ENCODE measurements at places on chromosomes 5 and 9.

- peak; percentile 20 for DNase-seq
Measured at GRCh38 chr5:83472508-83473345, 1.2 kb downstream of the VCAN start.

- peak; percentile 12 for DNase-seq
Measured at GRCh38 chr5:161546470-161547301, at the start of gene GABRB2. Gene GABRB2, minus strand, starts transcription at chr5:161546725. Its CDS starts 82 bp downstream, at chr5:161546643.

DNA sequence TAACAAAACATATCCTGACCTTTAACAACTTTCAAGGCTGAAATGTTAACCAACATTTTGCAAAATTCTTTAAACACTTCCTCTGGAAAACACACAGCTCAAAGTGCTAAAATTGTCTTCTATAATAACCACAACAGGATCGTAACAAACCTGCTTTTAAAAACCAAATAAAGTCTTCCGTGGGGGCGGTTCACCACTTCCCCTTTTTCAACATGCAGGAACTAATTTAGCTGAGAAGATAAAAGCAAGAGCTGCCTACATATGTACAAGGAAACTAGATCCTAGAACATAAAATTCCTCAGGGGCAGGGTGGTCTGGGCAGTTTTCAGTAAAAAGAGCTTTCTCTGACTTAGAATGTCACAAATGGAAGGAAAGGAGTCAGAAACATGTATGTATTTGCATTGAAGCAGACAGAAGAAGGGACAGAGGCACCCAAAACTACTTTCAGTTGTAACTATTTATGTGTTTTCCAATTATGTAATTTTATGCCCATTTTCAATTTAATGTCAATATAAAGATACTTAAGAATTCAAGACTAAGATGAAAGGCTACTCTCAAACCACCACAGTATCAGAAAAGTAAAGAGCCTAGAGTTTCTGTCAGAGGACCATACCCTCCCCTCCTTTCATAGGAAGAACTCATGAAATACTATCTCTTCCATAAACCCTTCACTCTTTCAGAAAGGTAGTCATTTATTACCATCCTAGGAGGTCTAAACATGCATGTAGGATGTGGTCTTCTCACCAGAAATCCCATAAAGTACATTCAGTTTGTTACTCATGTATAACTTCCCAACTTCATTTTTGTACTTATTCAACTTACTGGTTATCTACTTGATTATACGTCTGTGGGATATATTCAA is 185.9 kb upstream of the RASA1 start:
- peak; percentile 95 for DNase-seq

GRCh38 chr5:137129886-137130680 is 369.0 kb downstream of the SPOCK1 start:
- no peak for DNase-seq

GRCh38 chr9:68997666-68998065 is 16.2 kb downstream of the PRKACG start:
- DNase-seq = no peak

- no peak for DNase-seq
Measured at GRCh38 chr9:38382141-38382540, 10.4 kb upstream of the ALDH1B1 start.

DNA sequence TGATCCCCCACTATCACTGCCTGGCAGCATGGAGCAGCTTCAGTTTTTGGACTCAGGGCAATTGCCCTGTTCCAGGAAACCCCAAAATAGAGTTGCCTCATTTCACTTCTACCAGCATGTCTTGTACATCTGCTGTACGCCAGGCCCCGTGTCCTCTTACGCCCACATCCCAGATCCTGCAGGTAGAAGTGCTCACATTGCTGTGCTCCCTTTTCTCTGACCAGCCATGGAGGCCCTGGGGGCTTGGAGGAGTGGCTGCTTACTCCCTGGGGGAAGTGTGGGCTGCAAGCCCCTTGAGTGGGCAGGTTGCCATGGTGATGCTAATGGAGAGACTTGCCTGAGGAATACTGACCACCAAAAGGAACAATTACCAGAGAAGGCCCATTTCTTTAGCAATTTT is 55.6 kb upstream of the KCNIP1 start:
- no peak for DNase-seq

DNA sequence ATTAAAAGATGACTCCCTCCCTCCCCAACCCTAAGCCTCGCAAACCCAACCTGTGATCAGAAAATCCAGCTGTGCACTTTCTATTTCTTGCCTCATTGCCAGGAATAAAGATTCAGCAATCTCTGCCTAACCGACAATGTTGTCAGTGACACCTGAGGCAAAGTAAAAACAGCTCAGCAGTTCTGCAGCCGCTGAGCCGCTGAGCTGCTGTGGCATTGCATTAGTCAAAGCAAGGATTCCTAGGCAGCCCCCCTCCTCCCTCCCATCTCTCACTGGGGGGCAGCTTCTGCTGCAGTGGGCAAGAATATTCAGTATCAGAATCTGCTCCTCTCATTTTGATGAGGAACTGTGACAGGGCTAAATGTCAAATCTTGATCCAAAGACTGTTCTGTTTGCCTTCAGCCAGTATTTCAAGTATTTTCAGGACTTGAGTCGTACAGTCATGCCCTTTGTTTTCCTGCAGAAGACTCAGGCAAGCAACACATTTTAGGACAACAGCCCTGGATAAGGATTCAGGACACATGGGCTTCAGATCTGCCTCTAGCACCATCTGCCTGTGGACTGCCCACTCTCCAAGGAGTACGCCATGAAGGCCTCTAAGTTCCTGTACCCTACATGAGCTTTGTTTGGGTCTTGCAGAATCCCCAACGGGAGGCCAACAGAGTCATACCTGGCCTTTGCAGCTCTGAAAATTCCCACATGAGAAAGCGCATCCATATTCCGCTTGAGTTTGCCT is 41.1 kb upstream of the DAP start:
- no peak for DNase-seq

DNA sequence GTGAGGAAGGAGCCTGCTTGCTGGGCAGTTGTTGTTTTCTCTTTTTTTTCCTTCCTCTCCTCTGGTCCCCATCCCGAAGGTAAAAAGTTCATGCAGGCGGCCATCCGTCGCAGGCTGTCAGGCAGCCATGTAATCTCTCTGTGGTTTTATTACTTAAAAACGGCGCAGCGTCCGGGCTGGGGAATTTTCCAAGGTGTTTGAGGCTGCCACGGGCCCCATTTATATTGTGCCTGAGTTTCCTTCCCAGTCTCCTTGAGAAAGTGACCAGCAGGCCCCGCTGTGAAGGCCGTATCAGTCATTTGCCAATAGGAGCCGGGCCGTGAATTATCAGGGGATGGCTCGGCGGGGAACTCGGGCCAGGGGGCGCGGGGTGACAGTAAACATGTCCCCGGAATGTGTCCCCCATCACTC is 289.7 kb downstream of the PBX3 start:
- no peak for DNase-seq

- DNase-seq = no peak
Measured at GRCh38 chr5:1300581-1301083, 5.8 kb upstream of the TERT start.

DNA sequence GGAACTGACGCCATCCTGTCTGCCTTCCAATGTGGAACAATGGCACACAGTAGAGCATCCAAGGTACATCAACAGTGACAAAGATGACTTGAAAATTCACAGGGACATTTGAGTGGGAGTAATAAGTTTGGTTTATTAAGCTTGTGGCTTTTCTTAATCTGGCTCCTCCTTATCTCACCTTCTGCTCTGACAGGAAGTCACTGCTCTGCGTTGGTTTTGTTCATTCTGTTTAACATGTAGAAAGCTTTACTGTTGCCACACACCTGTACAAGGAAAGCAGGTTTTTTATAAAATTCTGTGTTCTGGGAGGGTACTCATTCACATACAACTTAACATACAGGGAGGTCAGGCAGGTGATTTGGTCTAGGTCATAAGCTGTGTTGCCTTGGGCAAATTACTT is 1.6 kb upstream of the GZMK start:
- no peak for DNase-seq

- DNase-seq = no peak
Measured at GRCh38 chr9:22617156-22617555, 170.5 kb downstream of the DMRTA1 start.

DNA sequence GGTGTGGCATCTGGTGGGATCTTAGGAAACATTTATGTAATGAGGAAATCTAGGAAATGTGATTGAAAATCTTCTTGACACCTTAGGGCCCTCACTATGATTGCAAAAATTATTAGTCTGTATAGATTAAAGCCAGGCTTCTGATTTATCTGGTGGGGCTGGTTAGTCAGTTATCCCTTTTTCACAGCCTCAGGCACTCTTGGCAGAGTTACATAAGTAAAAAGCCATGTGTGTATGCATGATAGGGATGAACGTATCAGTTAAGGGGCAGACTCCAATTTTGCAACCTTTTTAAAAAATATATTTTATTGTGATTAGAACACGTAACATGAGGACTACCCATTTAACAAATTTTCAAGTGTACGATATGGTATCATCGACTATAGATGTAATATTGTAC is 30.6 kb upstream of the RAB14 start:
- DNase-seq = no peak

DNA sequence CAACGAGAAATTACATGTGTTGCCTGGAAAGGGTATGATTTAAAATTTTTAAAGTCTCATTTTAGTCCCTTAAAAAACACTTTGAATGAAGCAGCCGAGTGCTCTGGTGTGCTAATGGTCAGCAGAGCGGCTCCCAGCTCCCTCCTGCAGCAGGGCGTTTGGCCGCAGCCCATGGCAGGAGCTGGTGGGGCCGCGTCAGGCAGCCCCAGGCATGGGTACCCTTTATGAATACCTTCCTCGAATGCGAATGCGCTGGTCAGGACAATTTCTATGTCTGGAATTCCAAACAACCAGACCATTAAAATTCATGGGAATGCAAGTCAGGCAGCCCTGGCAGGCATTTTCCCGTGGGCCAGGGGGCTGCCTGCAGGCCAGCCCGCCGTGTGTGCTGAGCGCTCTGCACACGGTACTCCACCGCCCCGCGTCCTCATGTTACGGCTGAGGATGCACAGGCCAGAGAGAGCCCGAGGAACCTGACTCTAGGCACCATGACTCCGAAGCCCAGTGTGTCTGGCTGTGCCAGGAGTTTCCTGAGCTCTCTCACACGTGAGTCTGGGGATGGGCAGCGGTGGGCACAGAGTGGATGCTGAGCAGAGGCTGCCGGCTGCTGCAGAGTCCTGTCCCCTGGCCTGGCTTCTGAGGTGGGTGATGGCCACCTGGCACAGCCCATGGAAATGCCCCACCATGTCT is 123.7 kb downstream of the WNK2 start:
- DNase-seq = no peak

- no peak for DNase-seq
Measured at GRCh38 chr5:73445665-73446630, 2.6 kb downstream of the FOXD1 start.

GRCh38 chr9:85940832-85941621 is at the start of gene NAA35:
Gene NAA35, plus strand, starts transcription at chr9:85941146. Its CDS starts 1,014 bp downstream, at chr9:85942160.
- peak; percentile 98 for DNase-seq
